AG10803 (cell line): ENCODE measurements at places on chromosomes 16 and 17.

- peak; percentile 77 for DNase-seq
Observed at GRCh38 chr16:60123392-60124023, 1389.4 kb upstream of the GOT2 start.

GRCh38 chr16:57518520-57518919, 17.9 kb downstream of the CCDC102A start:
- no peak for DNase-seq

- DNase-seq = no peak
Observed at GRCh38 chr17:21538615-21539014, 153.7 kb upstream of the KCNJ18 start.

- DNase-seq = peak; percentile 32
Observed at GRCh38 chr16:56191156-56191815, at the start of gene GNAO1. TSS of gene GNAO1 (plus strand) at chr16:56191489. CDS start at chr16:56192236, 747 bp downstream.

DNA sequence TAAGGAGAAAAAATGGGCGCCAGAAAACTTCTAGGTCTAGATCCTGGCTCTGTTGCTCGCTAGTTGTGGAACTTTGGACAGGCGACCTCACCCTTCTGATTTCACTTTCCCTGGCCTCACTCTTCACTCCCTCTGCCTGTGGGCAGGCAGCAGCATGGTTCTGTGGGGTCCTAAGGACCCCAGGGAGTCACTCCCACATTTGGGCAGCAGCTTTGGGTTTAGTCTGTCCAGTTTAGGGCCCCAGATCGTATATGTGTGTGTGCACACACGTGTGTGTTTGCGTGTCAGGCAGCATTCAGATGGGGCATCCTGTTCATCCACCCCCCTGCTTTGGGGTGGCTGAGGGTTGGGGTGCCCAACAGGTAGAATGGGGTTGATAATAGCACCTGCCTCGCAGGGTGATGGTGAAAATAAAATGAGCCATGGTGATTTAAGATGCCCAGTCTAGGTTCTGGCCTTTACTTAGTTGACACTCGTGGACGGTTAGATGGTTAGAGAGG, 102.2 kb downstream of the RAB11FIP4 start:
- no peak for DNase-seq
